ENCODE measurements at places on chromosomes 3 and 15.

GRCh38 chr3:146164071-146164470 lies 3.1 kb upstream of the PLOD2 start:
- peak; percentile 25 for DNase-seq

DNA sequence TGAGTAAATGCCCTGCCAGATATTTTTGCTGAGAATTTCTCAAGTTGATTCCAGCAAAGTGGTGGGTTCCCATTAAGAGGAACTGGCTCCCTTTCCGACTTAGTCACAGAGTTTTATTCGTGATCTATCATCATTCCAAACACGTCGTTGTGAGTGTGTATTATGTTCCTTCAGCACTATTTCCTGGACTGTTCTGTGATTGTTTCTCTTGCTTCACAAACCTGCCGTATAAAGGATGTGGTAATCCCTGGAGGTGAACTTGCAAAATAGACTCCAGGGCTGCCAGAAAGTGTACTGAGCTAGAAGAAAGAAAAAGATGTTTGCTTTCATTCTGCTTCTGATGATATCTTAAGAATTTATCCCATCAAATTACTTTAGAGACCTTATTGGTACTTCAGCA lies 14.5 kb upstream of the CAPN3 start:
- DNase-seq: peak; percentile 78

DNA sequence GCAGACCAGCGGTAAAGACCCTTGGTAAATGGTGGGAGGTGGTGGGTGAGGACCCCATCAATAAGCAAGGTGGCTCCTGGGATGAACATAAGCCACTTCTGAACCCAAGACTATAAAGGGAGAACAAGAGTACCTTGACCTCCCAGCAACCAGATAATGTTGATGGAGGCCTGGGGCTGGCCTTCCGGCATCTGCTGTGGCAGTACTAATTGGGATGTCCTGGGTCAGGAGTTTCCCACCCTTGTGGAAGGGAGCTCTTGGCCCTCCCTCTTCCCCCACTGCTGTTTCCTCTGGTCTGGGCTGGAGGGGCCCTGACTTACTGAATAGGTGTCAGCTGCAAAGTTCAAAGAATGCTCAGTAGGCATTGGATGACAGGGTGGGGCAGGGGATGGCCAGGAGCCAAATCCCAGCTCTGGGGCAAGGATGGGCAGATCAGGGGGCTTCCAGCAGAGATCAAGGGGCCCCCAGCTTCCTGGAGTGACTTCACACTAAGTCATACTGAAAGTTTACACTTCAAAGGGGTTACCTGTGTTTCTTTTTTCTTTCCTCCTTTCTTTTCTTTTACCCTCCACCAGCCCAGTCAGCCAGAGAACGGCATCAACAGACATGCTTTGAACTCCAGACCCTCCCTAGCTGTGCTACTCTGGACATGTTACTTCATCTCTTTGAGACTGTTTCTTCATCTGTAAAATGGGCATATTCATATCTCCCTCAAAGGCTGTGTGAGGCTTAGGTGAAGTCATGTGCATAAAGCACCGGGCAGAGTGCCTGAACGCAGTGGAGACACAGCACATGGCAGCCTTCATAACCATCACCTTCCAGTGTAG lies 1.5 kb downstream of the RBP1 start:
- DNase-seq: no peak

DNA sequence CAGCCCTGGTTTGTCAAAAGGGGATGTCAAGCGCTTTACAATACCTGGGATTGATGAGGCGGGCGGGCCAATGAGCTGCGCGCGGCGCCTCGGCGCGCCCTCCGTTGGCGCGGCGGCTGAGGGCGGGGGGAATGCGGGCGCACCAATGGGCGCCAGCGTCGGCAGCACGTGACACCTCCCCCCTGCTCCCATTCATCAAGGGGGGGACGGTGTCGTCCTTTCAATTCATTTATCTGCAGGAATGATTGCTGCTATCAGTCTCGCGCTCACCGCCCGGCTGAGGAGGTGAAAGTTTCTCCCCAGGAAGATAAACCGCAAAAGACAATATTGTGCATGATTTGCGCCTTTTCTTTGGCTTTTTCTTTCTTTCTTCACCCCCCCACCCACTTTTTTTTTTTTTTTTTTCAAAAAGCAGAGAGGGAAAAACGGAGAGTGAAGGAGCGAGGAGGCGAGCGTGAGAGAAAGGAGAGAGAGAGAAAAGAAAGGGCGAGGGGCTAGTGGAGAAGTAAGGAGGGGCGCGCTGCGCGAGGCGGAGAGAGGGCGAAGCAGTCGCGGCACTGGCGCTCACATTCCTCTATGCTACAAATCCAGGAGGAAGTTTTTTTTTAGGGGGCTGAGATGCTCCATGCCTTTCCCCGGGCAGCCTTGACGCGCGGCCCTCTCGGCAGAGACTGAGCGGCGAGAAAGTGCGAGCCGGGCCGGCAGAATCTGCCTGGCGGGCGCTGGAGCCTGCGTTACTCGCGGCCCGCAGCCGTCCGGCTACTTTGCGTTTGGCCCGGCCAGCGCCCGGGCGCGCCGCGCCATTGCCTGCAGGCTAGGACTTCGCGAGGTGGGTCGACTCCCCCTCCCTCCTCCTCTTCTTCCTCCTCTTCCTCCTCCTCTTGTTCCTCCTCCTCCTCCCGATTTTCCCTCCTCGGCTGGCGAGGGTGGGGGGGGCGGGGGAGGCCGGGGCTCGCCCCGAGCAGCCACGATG lies at the start of gene ZIC1:
ZIC1 (plus strand) TSS at position 223 of the 973 bp plus-strand sequence; CDS start at position 971, 748 bp downstream.
- peak; percentile 93 for DNase-seq

- DNase-seq: no peak
Observed at GRCh38 chr15:83866692-83867091, 212.8 kb downstream of the ADAMTSL3 start.

- DNase-seq: no peak
Observed at GRCh38 chr3:110791995-110792686, 279.5 kb upstream of the NECTIN3 start.

- DNase-seq: peak; percentile 94
Observed at GRCh38 chr3:15098503-15099363, at the start of gene RBSN. TSS of gene RBSN (minus strand) at chr3:15099148. CDS start at chr3:15096120, 3,028 bp downstream.
